Stimulated activated CD4-positive, alpha-beta T cell treated with anti-CD3 and anti-CD28 coated beads, Interleukin-12 subunit alpha, Interleukin-12 subunit beta, amount 100 ng/mL, for 4 hours (primary cell): ENCODE measurements at places on chromosomes 11 and 22.

- no peak for DNase-seq
These were observed 720 bp downstream of the FAM118A start for GRCh38 chr22:45310331-45310976.

DNA sequence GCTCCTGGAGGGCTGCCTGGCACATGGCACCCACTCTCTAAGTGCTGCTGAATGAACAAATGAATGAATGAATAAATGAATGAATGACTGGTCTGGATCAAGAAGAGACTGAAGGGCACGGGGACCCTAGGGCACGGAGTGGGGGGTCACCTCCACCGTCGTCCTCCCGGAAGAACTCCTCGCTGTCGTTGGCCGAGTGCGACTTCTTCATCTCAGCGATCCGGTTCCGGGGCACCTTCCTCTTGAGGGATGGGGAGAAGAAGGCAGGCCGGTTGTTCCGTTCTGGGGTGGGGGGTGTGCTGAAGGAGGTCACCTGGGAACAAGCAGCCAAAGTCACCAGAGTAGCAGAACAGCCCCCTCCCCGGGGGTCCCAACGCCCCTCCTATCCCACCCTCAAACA, 36.0 kb downstream of the NUP50 start:
- no peak for DNase-seq

GRCh38 chr11:80462211-80462610, 1021.4 kb upstream of the TENM4 start:
- DNase-seq, result no peak

GRCh38 chr22:33896575-33897447, 23.5 kb downstream of the LARGE1 start:
- no peak for DNase-seq

DNA sequence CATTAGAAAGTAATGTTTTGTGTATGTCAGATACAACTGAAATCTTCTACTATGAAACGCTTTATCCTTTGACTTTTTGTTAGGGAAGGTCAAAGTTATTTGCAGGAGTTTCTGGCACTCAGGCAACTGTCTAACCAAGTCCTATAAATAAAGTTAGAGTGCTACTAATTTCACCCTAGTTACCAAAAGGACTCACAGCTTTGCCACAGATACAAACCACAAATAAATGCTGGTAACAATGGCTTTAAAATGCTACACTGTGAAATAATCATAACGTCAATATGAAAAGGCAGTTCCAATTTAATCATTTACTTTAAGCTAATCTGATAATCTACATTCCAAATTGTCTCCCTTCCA, 124.3 kb downstream of the RBFOX2 start:
- no peak for DNase-seq

- no peak for DNase-seq
These were observed 234.5 kb downstream of the CEP164 start for GRCh38 chr11:117562136-117562535.

- no peak for DNase-seq
These were observed 15.0 kb upstream of the YWHAH start for GRCh38 chr22:31929167-31929930.

DNA sequence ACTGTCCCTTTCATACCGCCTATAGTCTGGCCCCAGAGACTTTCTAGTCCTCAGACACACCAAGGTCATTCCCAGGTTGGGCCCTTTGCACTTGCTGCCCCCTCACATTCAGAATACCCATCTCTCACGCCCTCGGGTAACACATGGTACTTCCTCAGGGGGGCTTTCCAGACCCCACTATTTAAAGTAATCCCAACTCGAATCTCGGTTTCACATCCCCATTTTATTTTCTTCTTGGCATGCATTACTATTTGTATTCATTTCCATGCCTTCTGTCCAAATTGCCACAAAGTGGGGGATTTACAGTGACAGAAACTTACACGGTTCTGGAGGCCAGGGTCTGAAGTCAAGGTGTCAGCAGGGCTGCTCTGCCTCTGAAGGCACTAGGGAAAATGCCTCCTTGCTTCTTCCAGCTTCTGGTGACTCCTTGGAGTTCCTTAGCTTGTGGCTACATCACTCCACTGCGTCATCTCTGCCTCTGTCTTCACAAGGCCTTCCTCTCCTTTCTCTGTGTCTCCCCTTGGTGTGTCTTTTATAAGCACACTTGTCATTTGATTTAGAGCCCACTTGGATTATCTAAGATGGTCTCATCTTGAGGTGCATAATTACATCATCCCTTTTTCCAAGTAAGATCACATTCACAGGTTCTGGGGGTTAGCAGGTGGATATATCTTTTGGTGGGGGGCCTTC, 15.1 kb downstream of the RCN1 start:
- no peak for DNase-seq

DNA sequence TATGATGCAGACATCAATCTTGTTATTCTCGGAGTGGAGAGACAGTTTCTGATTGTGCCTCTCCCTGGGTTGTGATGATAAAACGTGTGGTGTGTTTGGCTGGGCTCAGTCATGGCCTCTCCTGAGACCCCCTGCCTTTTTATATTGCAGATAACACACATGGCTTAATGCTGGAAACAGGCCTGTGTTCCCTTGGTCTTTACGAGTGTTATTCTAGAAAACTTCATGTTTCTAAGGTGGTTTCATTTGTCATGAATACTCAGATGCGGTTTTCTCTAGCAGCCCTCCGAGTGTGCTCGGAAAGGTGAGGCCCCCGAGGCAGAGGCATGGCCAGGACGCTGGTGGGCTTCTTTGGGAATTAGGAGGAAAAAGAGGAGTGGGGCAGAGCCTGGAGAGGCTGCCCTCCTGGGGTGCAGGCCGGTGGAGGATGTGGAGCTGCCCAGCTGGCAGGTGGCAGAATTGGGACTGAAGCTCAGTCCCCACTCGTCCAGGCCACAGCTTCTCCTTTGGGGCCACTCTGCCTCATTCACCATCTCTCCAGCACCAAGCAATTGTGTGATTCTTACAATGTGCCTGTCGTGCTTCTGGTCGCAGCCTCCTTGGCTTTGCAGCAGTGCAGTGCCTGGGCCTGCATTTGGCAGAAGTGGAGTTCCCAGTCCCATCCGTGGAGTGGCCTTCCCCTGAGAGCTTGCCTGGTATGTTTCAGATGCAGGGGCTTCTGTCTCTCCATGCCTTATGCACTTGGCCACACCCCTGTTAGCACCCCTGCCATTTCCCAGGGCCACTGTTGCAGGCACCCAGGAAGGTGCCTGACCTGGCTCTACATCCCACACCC, 309.6 kb downstream of the TBC1D22A start:
- no peak for DNase-seq

DNA sequence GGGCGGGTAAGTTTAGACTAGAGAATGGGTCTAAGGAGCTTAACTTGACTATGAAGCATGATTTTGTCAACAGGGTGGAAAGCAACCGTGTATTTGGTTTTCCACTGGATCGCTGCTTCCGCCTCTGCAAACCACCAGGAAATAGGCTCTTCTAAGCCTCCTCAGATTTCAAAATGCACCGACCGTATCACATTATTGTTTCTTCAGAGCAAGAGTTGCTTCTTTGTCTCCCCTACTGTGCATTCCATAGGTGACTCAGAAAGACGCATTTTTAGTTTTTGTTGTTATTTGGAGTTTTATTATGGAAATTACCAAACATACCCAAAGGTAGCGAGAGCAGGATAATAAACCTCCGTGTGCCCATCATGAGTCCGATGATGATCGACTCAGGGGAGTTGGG, 64.3 kb upstream of the RASD2 start:
- no peak for DNase-seq

GRCh38 chr11:18277565-18278271, 11.7 kb downstream of the SAA1 start:
- no peak for DNase-seq

GRCh38 chr11:44286268-44286880, 23.6 kb downstream of the ALX4 start:
- peak; percentile 55 for DNase-seq

- no peak for DNase-seq
These were observed 8.4 kb downstream of the KRTAP5-6 start for GRCh38 chr11:1705126-1706052.

DNA sequence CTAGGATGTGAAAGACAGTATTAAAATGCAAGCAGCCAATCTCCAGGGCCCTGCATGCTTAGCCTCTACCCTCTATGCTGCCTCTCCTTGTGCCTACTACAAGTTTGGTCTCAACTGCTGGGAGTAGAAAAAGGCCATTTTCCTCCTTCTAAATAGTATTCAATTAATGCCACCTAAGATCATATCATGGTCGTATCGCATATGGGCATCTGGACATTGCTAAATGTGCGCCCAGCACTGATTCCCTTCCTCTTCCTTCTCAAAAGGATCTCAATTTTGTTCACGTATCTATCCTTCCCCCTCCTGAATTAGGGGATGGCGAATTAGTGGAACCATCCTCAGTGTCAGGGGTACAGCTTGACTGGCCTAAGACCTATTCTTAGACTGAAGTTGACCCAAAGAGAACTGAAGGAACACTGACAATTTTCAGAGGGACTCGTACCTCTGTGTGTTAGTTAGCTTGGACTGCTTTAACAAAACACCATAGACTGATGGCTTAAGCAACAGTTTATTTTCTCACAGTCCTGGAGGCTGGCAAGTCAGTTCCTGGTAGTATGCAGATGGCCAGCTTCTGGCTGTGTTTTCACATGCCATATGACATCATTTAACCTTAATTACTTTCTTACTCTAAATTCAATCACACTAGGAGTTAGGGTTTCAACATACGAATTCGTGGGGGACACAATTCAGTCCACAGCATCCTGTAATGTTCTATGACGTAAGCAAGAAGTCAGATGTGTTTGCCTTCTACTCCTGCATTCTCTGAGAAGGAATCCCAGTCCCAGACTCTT, 8.5 kb upstream of the NUP50 start:
- no peak for DNase-seq

- no peak for DNase-seq
These were observed 72.8 kb upstream of the DDI1 start for GRCh38 chr11:103963648-103964047.

DNA sequence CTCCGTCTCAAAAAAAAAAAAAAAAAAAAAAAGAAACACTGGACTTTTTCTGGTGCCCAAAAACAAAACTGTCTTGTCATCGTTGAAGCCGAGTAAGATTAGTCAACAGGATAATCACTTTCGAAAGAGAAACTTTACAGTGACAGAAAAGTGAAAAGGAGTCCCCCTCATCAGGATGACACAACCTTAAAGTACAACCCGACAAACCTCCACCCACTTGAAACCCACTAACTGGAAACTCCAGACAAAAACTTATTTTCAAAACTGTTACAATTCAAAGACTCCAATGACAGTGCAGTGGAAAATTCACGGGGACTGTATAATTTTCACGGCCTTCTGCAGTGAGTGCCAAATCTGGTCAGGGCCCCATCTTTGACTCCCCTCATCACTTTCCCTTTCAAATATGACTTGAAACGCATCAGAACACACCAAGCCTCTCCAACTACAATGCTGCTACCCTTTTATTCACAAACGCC, 1.3 kb downstream of the DENND5A start:
- peak; percentile 33 for DNase-seq

GRCh38 chr11:79794057-79794456, 353.2 kb upstream of the TENM4 start:
- no peak for DNase-seq

- no peak for DNase-seq
These were observed 1.2 kb downstream of the CSRP3 start for GRCh38 chr11:19200410-19201201.

DNA sequence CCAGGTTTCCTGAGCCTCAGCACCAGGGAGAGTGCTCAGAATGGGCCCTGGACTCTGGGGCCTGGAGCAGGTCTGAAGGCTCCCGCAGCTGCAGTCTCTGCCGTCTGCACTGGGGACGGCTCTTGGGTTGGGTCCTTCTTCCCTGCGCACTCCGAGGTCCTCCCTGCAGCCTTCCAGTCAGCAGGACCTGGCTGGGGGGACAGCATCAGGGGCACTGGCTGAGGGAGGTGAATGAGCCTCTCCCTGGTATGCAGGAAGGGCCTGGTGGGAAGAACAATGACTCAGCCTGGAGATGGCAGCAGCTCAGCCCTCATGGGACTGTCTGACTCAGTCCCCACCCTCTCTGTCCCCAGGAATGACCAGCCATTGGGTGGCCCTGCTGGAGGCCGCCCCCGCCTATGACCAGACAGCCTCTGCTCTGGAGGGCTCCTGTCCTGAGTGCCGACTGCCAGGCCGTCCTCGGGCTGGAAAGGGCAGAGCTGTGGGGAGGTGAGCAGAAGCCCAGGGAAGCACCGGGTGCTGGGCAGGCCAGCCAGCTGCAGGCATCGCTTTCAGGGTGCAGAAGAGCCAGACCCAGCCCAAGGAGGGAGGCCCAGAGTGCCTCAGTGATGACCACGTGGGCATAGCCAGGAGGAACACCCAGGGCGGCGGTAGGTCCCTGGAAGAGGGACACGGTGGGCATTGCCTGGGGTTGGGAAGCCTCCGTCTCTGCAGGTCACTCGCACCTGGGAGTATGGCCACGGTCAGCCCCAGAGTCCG, 455.0 kb downstream of the BRD1 start:
- DNase-seq, result no peak

DNA sequence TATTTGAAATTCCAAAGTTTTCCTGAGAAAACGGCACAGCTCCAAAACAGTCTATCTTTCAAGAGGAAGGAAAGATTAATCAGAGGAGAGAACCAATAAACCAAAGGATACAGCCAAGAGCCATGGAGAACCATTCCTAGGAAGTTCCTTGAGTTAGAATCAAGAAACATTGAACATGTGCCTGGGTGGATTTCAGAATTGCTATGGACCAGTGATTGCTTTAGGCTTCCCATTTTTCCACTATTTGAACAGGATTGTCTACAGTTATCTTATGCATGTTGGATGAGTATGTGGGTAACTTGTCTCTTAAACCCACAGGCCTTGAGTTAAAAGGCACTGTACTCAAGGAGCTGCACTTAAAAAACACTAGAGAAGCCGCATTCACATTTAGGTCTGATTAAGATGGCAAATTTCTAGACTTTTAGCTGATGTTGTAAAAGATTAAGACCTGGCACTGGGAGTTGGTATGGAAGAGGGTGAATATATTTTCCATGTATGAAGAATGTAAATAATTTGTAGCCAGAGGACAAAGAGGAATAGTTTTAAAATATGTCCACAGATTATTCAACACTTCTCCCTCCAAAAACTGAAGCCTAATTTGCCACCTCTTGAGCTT, 11.2 kb upstream of the DEUP1 start:
- DNase-seq, result no peak

DNA sequence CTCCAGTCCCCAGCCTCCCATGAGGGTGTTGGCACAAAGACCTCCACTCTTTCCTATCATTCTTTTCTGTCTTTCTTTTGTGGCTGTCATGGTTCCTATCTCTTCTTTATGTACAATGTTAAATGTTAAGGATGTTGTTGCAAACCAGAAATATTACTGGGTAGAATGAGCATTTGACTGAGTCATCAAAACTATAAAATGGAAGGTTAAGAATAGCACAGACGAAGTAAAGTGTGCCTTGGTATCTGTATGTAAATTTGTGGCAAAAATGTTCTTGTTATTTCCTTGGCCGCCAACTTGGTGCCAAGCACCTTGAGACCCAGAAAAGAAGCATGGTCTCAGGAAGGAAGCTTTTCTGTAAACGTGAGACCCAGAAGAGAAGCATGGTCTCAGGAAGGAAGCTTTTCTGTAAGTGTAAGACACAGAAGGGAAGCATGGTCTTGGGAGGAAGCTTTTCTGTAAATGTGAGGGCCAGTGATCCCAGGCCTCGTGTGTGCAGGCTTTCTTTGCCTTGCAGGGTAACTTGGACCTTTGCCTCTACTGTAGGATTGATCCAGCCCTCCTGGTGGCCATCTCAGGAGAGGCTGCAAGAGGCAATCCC, 6.7 kb upstream of the PKP3 start:
- DNase-seq, result no peak

- no peak for DNase-seq
These were observed 265.2 kb upstream of the FAT3 start for GRCh38 chr11:91959411-91959810.
